Thymus (tissue), 14 donors: ENCODE measurements at places on chromosomes 11 and 22. TPM values are rescaled to one million over a fixed set of nuclear protein-coding genes. Genes with fewer than 3 reads are reported as not detected.

- no peaks in the 10 kb centered on the region for H3K4me1 ChIP-seq
- no peak within 1 kb of the TSS for H3K4me3 ChIP-seq
- no peaks in the 10 kb centered on the region for H3K36me3 ChIP-seq
- no peak within 1 kb of the TSS for H3K27ac ChIP-seq
- DNase-seq: no peak
- H3K27me3 ChIP-seq: no peaks in the 10 kb centered on the region
Measured at GRCh38 chr11:102955624-102956023, at the start of gene MMP13. Gene MMP13 (minus strand): TSS chr11:102955732. CDS start chr11:102955705, 27 bp downstream.

GRCh38 chr22:45329530-45329936, 19.8 kb downstream of the FAM118A start:
- H3K27ac ChIP-seq: no peak overlapping the region
- peaks cover 42% of the 10 kb centered on the region for H3K36me3 ChIP-seq
- no peak overlapping the region for H3K4me3 ChIP-seq

DNA sequence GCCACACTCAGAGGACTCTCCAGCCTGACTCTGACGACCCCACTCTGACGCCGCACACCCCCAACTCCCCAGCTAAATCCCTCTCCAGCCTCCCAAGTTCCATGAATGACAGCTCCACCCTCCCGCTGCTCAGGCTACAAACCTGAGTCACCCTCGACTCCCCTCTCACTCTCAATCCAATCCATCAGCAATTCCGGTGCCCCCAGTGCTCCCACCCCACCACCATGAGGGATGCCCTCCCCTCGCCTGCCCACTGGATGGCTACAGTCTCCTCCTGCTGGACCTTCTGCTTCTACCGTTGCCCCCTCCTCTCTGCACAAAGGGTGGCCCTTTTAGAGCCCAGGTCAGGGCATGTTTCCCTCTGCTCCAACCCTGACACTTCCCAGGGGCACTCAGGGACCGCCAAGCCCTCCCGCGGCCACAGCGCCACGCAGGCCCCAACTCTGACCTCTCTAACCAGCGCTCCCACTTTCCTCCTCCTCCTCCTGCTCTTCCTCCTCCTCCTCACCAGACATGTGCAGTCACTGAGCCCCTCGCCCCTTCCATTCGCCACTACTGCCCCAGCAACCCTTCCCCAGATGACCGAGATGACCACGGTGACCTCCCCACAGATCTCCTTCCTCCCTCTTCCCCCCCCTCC, 69.5 kb upstream of the NUP50 start:
- H3K27me3 ChIP-seq: no peaks in the 10 kb centered on the region
- no peaks in the 10 kb centered on the region for H3K36me3 ChIP-seq
- DNase-seq: no peak
- no peak overlapping the region for H3K4me3 ChIP-seq
- no peak overlapping the region for H3K27ac ChIP-seq

DNA sequence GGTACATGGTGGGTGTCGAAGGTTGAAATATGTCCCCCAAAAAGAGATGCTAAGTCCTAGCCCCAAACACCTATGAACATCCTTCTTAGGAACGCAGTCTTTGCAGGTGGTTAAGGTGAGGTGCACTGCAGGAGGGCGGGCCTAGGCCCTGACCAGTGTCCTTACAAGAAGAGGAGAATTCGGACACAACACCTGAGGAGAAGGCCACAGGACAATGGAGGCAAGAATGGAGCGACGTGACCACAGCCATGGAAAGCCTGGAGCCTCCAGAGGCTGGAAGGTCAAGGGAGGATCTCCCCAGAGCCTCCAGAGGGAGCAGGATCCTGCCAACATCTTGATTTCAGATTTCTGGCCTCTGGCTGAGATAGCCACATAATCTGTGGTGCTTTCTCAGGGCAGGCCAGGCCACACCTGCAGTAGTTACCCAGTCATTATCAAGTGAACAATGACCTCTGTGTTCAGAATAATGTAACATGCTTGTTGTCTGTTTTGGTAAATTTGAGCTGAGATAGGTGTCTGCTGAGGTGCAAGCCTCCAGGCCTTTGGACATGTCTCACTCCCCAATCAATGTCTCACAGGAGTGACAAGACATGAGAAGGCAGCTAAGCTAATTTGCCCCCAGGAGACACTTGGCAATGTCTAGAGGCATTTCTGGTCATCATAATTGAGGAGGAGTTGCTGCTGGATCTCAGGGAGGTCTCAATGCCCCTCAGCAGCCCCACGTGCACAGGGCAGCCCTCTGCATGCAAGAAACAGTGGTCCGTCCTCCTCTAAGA, 498.9 kb downstream of the BRD1 start:
- H3K36me3 ChIP-seq: no peaks in the 10 kb centered on the region
- no peak overlapping the region for H3K4me3 ChIP-seq
- no peak for DNase-seq
- no peak overlapping the region for H3K27ac ChIP-seq
- H3K27me3 ChIP-seq: no peaks in the 10 kb centered on the region
- H3K4me1 ChIP-seq: no peaks in the 10 kb centered on the region

- peak overlapping the region; percentile 32 for H3K27ac ChIP-seq
- H3K4me1 ChIP-seq: peaks cover 15% of the 10 kb centered on the region
- H3K36me3 ChIP-seq: peaks cover 2% of the 10 kb centered on the region
- DNase-seq: no peak
- no peak overlapping the region for H3K4me3 ChIP-seq
Measured at GRCh38 chr11:123478352-123478987, 48.4 kb downstream of the GRAMD1B start.

GRCh38 chr11:8731647-8732323, 49.2 kb downstream of the RPL27A start:
- H3K36me3 ChIP-seq: no peaks in the 10 kb centered on the region
- H3K4me1 ChIP-seq: no peaks in the 10 kb centered on the region

DNA sequence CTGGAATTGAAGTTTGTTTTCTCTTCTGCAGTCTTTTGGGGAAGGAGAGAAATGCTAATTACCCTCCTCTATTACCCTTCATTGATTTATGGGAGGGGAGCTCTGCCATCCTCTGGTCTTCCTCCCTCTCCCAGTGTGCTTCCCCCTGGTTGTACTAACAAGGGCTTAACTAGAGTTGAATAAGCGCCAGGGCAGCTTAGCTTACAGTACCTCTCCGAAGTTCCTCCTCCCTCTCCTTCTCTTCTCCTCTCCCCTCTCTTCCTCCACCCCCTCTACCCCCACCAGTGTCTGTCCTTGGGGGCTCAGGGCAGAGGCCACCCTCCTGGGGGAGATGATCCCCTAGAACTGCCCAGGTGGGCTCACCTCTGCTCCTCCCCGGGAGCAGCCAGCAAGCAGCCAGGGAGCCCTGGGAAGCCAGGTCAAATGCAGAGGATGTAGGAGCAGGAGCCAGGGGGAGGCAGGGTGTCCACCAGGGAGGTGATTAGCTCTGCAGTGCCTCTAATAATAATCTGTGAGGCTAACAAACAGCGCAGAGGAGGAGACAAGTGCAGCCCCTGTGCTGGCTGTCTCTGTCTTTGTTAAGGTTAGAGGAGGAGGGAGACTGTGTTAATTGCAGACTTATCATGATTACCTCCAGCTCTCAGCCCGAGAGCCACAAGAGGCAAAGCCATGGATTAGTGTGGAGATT, 191.6 kb upstream of the CADM1 start:
- no peaks in the 10 kb centered on the region for H3K27me3 ChIP-seq
- no peaks in the 10 kb centered on the region for H3K4me1 ChIP-seq
- no peak for DNase-seq
- no peak overlapping the region for H3K4me3 ChIP-seq
- H3K27ac ChIP-seq: no peak overlapping the region
- no peaks in the 10 kb centered on the region for H3K36me3 ChIP-seq

- no peaks in the 10 kb centered on the region for H3K36me3 ChIP-seq
- H3K27ac ChIP-seq: no peak overlapping the region
- peaks cover 45% of the 10 kb centered on the region for H3K27me3 ChIP-seq
Measured at GRCh38 chr11:46239801-46240061, 37.7 kb upstream of the CREB3L1 start.

DNA sequence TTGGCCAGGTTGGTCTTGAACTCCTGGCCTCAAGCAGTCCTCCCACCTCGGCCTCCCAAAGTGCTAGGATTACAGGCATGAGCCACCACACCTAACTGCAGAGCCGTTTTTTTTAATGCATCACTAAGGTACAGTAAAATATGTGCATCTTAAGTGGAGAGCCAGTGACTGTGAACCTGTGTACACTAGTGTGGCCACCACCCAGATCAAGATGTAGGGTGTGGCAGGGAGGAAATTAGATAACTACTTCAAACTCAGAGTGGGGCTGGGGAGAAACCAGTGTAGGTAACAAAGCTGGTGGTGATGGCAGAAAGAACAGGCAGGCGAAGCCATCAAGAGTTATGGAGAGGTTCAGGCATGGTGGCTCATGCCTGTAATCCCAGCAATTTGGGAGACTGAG, 14.4 kb downstream of the SNAP29 start:
- no peak overlapping the region for H3K27ac ChIP-seq
- H3K4me1 ChIP-seq: no peaks in the 10 kb centered on the region
- DNase-seq: no peak
- H3K36me3 ChIP-seq: peaks cover 34% of the 10 kb centered on the region
- H3K27me3 ChIP-seq: no peaks in the 10 kb centered on the region
- H3K4me3 ChIP-seq: no peak overlapping the region

- H3K36me3 ChIP-seq: no peaks in the 10 kb centered on the region
- no peak for DNase-seq
- no peak overlapping the region for H3K4me3 ChIP-seq
- H3K4me1 ChIP-seq: peaks cover 14% of the 10 kb centered on the region
- no peaks in the 10 kb centered on the region for H3K27me3 ChIP-seq
Measured at GRCh38 chr11:3614742-3615171, 27.0 kb downstream of the ART5 start.

- no peak overlapping the region for H3K4me3 ChIP-seq
- H3K4me1 ChIP-seq: no peaks in the 10 kb centered on the region
- no peaks in the 10 kb centered on the region for H3K36me3 ChIP-seq
- DNase-seq: no peak
Measured at GRCh38 chr11:105260976-105261375, 121.4 kb upstream of the CARD18 start.

DNA sequence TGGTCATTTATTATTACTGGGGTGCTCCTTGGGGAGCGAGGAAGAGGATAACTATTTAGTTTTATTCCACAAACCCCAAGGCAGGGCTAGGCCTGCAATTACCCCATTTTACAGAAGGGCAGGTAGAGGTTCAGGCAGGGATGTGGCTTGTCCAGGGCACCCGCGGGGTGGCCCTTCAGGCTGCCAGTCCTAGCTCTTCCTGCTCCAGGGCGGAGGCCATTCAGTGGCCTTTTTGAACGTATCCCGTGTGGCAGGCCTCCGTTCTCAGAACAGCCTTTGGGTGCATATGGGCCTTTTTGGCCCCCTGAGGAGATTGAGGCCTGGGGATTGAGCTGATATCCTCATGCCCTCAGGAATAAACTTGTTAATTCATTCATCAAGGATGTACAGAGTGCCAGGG, 66.2 kb downstream of the MPPED1 start:
- no peak overlapping the region for H3K4me3 ChIP-seq
- H3K27ac ChIP-seq: no peak overlapping the region
- H3K27me3 ChIP-seq: peaks cover 10% of the 10 kb centered on the region
- H3K4me1 ChIP-seq: peaks cover 11% of the 10 kb centered on the region
- no peaks in the 10 kb centered on the region for H3K36me3 ChIP-seq
- no peak for DNase-seq

DNA sequence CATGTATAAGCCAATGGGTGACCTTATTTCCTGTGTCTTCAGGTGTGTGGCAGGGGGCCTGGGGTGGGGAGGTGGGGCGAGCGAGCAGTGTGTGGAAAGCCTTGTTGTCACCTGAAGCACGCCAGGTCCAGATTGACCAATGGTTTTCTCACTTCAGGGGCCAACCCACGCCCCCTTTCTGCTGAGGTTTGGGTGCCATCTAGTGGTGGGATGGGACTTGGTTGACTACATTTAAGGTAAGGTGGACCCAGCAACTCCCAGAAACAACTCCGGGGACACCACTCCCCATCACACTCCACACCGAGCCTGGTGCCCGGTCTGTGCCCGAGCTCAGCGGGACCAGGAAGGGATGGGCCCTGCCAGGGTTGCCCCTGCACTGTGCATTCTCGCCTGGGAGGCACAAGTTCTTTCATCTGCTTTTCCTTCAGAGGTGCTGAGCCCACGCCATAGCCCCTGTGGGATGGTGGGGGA, 40.0 kb downstream of the TPCN2 start:
- peaks cover 15% of the 10 kb centered on the region for H3K36me3 ChIP-seq
- no peak overlapping the region for H3K4me3 ChIP-seq
- peak; percentile 68 for DNase-seq
- H3K27ac ChIP-seq: no peak overlapping the region
- H3K4me1 ChIP-seq: no peaks in the 10 kb centered on the region

GRCh38 chr11:11072067-11072466, 214.2 kb upstream of the ZBED5 start:
- DNase-seq: no peak
- no peaks in the 10 kb centered on the region for H3K27me3 ChIP-seq
- no peaks in the 10 kb centered on the region for H3K4me1 ChIP-seq
- no peaks in the 10 kb centered on the region for H3K36me3 ChIP-seq
- no peak overlapping the region for H3K27ac ChIP-seq

- H3K27ac ChIP-seq: no peak overlapping the region
- no peaks in the 10 kb centered on the region for H3K4me1 ChIP-seq
- H3K27me3 ChIP-seq: no peaks in the 10 kb centered on the region
- no peak for DNase-seq
- H3K36me3 ChIP-seq: no peaks in the 10 kb centered on the region
Measured at GRCh38 chr22:44916281-44917231, 93.2 kb downstream of the PHF21B start.

GRCh38 chr11:110614031-110614430, 98.2 kb downstream of the ARHGAP20 start:
- H3K4me1 ChIP-seq: no peaks in the 10 kb centered on the region
- no peaks in the 10 kb centered on the region for H3K36me3 ChIP-seq
- no peak for DNase-seq
- H3K27ac ChIP-seq: no peak overlapping the region
- no peaks in the 10 kb centered on the region for H3K27me3 ChIP-seq

DNA sequence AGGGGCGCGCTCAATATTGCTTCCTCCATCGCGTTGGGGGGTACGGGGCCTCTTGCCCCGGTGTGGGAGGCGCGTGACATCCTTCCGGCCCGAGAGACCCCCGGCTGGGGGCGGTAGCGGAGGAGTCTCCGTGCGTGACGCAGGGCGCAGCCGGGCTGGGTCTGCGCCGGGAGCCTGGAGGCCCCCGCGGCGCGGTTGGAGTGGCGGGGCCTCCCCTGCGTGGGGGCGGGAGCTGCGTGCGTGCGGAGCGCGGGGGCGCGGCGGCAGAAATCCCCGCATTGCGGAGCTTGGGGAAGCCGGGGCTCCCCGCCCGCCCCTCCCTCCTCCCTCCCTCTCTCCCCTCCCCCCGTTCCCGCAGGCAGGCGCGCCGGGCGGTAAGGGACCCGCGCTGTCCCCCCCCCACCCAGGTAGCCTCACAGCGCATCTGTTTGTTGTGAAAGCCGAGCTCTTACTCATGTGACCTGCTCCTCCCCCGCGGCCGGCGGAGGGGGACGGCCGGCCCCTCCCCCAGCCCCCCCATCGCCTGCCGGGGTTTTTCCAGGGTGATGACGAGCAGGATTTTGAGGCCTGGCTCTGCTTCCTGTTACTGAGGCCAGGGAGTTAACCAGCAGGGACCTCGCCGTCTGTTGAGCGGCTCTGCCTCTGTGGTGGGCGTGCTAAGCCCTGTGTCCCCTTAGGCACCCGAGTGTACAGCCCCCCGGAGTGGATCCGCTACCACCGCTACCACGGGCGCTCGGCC, 1.6 kb downstream of the PIM3 start:
- DNase-seq: peak; percentile 38

Gene PRR14L
- 10.7 TPM for total RNA-seq

Gene RCOR2
- 2.4 TPM for total RNA-seq

Gene FLRT1
- total RNA-seq: 0.05 TPM

Gene TEX12
- total RNA-seq: 0.09 TPM

Gene PKDREJ
- not detected for total RNA-seq

Gene KRTAP5-11
- total RNA-seq: not detected

Gene OR52E1
- total RNA-seq: not detected

Gene RIMBP3B
- 0.85 TPM for total RNA-seq

Gene OR52H1
- total RNA-seq: 0.05 TPM
